ENCODE measurements at places on chromosomes 16 and 17.

GRCh38 chr17:206941-207560 is 25.6 kb upstream of the DOC2B start:
- no peak for DNase-seq

DNA sequence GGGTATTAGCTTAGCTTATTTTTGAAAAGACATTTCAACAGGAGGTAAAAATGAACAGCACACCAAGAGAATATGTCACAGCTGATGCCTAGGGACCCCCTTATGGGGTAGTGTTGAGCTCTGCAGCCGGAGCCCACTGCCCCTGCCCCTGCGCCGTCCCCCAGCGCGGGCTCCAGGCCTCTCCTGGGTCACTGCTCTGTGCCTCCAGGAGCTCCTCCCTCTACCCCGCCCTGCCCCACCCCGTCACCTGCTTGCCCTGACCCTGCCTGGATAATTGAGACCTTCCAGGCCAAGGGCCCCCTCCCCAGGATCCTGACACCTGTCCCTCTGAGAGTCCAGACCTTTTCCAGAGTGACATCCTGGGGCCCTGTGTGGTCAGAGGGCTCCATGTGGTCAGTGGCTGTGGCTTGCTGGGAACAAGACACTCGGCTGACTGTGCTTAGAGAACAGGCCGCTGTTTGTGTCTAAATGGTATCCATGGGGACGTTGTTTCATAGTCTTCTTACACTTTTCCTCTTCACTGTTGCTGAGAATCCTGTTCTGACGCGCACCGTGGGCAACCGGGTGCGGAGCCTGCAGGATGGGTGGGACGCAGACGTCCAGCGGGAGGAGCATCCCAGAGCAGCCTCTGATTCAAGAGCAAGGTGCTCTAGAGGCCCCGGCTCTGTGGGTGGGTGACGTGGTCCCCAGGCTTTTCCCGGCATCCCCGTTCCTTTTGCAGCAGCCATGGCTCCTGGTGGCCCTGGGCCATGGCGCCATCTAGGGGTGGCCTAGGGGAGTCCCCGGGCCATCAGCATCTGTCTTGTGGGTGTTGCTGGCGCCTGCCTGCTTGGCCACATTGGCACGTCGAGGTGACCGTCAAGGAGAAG is 20.0 kb upstream of the WFIKKN1 start:
- DNase-seq: peak; percentile 23

GRCh38 chr16:66328282-66328681 is 38.2 kb upstream of the CDH5 start:
- DNase-seq: no peak

DNA sequence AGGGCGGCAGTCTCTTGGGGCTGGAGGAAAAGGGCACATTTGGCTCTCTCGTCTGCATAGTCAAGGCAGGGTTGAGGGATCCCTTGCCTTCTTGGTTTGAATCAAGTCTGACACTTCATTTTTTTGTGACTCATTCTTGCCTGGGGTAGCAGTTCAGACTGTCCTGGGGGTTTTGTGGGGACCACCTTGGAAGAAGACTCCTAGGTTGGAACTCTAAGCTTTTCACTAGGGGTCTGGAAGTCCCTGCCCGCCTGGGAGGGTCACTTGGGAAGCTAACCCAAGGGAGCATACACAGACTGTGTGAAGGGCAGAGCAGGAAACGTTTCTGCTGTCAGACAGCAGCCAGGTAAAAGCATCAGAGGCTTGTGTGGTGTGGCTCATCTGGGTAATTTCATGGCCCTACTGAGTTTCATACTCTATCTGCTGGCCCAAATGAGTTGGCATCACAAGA is 11.3 kb downstream of the YPEL2 start:
- DNase-seq: no peak

DNA sequence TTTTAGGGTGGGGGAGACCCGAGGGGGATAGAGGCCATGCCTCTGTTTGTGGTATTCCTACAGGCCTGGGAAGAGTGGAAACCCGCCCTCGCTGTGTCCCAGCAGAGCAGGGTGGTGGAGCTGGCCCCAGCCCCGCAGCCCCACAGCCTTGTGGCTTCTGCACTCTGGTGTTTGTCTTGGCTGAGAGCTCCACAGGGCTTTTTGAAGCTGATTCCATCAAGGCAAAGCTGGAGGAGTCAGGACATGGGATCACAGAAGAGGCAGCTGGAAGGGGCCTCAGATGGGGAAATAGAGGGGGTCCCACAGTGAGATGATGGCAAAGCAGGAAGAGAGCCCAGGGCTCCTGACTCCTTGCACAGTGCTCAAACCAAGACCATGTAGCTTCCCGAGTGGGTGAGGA is 5.0 kb upstream of the WFIKKN2 start:
- no peak for DNase-seq

GRCh38 chr16:86834451-86835035 is 256.2 kb downstream of the FOXL1 start:
- no peak for DNase-seq
